ENCODE measurements at places on chromosomes 13 and 19.

GRCh38 chr19:48814895-48815294 lies 4.1 kb upstream of the BCAT2 start:
- DNase-seq: no peak

DNA sequence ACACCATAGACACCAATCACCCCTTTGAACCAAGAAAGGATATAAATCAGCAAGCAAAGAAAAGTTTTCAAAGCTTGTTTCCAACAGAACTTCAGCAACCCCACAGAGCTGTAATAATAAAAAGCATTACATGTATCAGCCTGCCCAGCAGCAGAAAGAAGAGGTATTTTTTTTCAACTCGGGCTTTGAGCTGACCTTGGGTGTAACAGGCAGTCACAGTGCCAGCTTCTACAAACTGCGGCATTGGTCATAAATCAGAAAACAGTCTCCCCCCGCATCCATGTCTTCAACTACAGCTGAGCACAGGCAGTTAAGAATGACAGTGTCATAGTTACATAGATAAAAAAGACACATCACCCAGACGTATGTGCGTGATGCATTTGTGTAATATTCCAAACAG lies 671.0 kb upstream of the SLITRK1 start:
- DNase-seq: no peak

GRCh38 chr13:30346789-30347167 lies 39.4 kb upstream of the KATNAL1 start:
- DNase-seq: no peak

DNA sequence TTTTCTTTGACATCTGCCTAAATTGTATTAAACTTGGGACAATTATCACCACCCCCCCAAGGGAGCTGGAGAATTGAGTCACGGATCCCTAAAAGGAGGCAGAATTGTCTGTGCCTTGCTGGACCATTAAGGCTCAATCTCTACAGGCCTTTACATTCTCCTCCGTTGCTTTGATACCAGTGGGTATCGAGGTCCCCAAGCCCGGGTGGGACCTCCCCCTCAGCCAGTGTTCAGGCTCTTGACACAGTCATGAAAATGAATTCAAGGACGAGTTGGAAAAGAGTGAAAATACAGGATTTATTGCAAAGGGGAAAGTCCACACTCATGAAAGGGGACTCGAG lies 5.6 kb downstream of the PPP1R15A start:
- DNase-seq: no peak

DNA sequence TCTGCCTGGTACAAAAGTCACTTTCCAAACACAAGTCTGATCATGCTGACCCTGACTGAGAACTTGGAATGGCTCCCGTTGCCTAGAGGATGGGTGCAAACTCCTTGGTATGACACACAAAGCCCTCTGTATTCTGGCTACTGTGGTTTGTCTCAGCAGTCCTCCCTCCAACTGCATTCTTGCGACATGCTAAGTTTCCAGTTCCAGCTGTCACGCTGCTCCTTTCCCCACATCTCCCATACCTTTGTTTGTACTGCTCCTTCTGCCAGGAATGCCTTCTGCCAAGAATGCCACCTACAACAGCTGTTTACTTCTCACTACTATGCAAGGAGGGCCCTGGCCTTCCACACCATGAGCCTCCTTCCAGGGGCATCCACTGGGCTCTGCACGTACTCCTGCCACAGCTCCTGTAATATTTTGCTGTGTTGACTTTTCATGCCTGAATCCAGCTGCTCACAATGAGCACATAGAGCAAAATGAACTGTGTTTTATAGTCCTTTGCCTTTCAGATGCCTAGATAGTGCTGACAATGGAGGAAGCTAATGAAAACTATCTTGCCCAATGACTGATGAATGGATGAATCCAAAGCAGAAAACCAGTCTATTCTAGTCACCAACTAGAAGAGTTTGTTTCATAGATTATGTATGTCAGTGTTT lies 543.7 kb downstream of the EFNB2 start:
- no peak for DNase-seq

DNA sequence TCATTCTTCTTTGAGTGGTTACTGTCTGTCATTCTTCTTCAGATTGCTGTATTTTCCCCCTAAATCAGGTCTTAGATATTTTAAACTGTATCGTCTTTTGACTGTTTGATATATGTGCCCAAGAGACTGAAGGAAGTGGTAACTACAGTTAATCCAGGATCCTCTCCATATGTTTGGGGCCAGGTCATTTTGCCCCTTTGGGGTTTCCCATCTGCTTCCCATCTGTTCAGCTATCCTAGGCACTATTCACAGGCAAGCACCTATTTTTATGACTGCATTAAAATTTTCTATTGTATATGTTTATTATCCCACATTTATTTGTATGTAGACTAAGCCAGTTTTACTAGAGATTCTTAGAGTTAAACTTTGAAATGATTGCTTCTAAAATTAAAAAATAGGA lies 244.2 kb downstream of the PCCA start:
- no peak for DNase-seq

Data from RPMI8226 (cell line).